GM04503 (cell line): ENCODE measurements at places on chromosomes 6 and 20.

DNA sequence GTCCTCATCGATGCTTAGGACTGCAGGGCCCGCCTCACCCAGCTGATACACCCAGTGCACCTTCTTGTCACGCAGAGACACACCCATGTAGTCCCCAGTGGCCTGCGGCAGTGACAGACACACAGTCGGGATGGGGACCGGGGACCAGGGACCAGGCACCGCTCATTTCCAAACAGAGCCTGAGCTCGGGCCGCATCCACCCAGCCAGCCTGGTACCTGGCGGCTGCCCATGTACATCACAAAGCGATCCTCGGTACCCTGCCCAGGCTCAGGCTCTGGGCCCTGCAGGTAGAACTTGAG lies 11.5 kb downstream of the ADRM1 start:
- no peak for DNase-seq

DNA sequence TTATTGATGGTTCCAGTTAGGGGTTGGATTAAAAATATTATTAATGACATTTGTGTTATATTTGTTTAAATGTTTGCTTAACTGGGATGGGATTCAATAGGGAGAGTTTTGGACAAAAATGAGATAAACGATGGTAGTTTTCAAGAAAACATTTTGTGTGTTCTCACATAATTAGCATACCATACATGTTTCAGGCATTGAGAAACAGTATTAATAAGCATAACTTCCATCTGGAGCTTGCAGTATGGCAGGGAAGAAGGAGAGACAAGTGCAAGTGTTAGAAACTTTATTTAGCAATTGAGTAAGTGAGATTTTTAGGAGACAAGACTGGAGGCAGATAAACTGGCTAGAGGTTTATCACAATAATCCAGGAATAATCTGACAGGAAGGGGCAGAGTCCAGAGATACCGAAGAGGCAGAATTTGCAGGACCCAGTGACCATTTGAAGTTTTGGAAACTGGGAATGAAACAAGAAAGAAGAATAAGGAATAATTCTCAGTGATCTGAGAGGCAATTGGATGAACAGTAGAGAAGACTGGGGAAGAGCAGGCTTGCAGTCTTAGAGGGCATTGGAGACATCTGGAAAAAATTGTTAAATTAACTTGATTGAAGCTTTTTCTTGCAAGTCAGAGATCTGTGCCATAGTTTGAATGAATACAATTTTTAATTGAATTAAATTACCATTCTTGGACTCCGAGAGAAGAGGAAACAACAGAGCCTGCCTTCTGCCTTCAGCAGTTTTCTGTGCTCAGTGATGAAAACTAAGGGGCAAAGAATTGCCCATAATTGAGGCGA lies 73.0 kb upstream of the PTCHD4 start:
- no peak for DNase-seq

GRCh38 chr6:30206799-30207618 lies 6.2 kb downstream of the TRIM26 start:
- peak; percentile 39 for DNase-seq

DNA sequence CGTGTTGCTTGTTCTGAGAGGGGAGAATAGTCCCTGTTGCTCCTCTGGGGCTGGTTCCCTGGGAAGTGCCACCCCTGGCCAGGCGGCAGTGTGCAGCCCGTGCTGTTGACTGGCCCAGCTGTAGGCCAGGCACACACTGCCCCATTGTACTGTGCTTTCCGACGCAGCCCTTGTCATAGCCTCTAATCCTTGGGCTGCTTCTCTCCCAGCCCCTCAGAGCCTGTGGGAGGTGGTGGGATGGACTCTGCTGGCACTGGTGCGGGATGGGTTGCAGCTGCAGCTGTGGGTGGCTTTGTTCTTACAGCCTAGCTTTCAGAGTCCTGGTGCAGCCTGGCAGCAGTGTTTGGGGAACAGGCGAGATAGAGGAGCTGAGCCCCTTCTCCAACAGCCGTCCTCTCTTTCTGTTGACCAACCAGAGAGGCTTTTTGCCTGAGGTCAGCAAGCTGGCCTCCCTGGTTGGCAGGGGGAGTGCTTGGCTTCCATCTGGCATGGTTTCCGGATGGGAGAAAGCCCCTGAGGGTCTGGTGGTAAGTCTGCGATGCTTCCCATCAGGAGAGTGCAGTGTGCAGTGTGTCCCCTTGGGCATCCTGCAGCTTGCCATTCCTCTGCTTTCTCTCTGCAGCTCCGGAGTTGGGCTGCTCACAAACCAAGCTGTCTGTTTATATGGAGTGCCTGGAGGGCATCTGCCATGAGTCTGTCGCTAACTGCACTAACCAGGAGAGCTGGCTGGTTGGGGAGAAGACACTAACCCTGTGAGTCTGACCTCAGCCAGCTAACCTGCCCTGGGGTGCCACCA lies 12.1 kb downstream of the TJAP1 start:
- no peak for DNase-seq

DNA sequence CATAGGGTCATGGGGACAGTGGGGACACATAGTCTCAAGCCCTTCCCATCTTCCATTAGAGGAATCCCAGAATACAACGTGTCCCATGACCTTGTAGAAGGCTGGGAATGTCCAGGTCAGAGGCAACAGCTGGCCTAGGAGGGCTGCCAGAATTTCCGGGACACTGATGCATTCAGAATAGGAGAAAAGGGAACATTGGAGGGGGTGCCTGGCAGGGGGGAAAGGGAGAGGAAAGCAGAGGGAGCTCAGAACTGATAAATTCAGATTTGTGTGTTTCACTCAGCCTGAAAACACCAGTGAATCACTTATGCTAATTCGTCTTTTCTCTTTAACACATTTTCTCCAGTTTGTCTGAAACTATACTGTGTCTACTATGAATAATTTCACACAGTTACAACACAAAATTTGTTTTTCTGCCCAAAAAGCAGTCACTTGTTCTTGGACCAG lies 35.5 kb upstream of the BMP2 start:
- DNase-seq = no peak

DNA sequence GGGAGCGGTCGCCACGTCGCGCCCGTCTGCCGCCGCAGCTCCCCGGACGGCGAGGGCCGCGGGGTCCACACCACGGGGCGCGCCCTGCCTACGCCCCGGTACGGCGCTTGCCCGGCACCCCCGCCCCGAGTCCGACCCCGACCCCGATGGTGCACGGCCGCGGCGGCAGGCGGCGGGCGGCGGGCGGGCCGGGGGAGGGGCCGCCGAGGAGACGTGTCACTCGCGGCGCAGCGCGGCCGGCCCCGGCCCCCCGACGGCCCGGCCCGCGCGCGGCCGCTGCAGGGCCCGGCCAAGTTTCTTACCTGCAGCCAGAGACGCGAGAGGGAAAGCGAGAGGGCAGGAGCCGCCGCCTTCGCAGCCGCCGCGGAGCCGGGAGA lies 328 bp downstream of the RRBP1 start:
- no peak for DNase-seq

GRCh38 chr20:33787253-33787891 lies 23.8 kb upstream of the CHMP4B start:
- DNase-seq = no peak

DNA sequence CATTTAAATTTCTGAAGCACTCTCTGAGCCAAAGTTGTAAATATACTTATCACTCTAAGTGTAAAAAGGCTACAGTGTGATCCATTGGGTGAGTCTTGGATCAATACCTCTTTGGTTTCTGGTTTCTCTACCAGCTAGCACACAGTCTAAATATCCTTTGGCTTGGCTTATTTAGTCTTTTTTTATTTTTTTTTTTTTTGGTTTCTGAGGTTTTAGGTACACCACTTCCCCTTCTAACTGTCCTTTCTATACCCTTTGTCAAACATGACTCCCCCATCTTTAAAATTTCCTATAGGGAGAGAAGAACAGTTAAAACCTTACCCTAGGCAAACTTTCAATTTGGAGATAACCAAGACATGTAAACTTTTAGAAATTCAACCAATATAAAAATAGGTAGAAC lies 379.0 kb downstream of the PHF3 start:
- no peak for DNase-seq

DNA sequence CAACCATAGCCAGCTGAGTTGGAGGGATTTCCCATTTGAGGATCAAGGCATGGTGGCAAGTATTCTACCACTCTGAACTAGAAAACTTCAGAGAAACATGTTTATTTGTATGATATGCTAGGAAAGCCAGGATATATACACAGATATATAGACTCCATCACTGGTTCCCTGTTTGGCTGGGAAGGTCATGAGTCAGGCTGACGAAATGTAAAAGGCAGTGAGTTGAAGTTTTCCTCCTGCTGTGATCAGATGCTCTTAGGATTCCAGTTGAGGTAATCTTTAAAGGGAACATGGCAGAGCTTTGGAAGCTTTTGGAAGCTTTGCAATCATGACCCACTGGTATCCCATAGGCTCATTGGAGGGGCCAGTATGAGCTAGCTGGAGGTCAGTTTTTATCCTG lies 1369.1 kb downstream of the EPHA7 start:
- no peak for DNase-seq

- no peak for DNase-seq
Measured at GRCh38 chr20:43949741-43950618, 35.3 kb downstream of the TOX2 start.

DNA sequence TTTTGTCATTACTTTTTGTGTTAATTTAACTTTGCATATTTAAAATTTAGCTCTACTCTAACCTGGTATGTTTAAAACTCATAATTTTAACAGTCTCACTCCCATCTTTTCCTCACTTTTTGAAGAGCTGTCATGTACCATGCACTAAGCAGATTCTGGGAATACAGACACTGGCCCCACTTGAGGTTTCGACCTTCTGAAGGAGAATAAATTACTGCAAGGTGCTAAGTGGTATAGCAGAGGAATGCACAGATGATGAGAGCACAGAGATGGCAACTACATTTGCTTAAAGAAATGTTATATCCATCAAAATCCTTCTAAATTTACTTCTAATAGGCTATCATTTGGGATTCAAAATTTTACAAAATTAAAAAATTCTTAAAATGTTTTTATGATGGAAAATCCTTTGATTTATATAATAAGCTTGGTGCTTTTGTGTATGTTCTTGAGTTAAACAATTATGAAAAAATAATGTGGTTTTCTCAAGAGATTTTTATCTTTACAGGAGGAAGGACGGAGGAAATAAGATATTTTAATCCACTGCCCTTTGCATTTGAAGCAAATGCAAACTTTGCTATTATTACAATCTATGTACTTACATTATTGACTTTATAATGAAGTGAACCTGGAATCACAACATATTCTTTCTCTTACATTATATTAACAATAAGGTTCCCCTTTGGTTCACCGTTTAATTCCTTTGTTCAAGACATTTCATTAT lies 79.3 kb downstream of the AHI1 start:
- no peak for DNase-seq

- no peak for DNase-seq
Measured at GRCh38 chr20:60085551-60086132, 127.4 kb downstream of the CDH26 start.
